Ammon's horn (tissue), 1 donor: ENCODE measurements at places on chromosomes 3 and 15.
A peak's percentile ranks its signal among the peaks of the same experiment; 100 is the strongest.

GRCh38 chr3:25381083-25381482 is 47.0 kb upstream of the RARB start:
- DNase-seq = no peak

- no peak for DNase-seq
These were observed 534.2 kb downstream of the ZIC1 start for GRCh38 chr3:147943265-147943945.

GRCh38 chr3:32630266-32630665 is 54.7 kb upstream of the CNOT10 start:
- no peak for DNase-seq

- DNase-seq = no peak
These were observed 228.2 kb upstream of the ZPLD1 start for GRCh38 chr3:102206511-102207031.

GRCh38 chr3:82643948-82644347 is 882.5 kb upstream of the GBE1 start:
- DNase-seq = no peak

GRCh38 chr3:139533781-139534454 is 5.6 kb downstream of the RBP1 start:
- DNase-seq = peak; percentile 27

GRCh38 chr3:72789786-72790185 is 58.5 kb downstream of the SHQ1 start:
- no peak for DNase-seq

DNA sequence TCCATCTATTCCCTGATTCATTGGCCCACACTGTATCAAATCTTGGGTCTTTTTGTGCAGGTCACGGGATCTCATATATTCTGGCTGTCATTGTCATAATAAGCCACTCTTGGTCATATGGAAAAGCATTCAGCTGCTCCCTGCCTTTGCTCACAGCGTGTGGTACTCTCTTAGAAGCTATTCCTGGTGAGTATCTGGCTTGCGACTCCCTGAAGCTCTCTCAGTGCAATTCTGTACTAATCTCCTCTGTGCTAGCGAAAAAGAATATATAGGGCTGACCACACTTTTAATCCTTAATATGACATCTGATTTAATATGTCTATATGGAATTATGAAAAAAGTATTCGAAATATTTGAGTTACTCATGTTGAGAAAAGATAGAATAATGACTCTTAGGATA is 440.8 kb upstream of the GBE1 start:
- DNase-seq = no peak

- DNase-seq = peak; percentile 12
These were observed 236.3 kb downstream of the MEX3B start for GRCh38 chr15:81809543-81809942.

DNA sequence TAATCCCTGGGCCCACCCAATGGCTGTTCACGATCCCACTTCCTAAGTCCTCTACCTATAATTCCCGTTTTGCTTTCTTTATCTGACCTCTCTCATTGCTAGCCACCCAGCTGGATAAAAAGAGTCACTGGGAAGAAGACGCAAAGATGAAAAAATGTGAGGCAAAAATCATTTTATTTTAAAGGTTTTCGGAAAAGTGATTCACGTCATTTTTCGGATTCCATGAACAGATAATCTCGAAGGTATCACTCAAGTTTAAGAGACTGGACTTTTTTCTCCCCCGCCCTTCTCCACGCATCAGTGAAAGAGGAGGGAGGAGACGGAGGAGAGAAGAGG is 266.6 kb downstream of the CGGBP1 start:
- no peak for DNase-seq

DNA sequence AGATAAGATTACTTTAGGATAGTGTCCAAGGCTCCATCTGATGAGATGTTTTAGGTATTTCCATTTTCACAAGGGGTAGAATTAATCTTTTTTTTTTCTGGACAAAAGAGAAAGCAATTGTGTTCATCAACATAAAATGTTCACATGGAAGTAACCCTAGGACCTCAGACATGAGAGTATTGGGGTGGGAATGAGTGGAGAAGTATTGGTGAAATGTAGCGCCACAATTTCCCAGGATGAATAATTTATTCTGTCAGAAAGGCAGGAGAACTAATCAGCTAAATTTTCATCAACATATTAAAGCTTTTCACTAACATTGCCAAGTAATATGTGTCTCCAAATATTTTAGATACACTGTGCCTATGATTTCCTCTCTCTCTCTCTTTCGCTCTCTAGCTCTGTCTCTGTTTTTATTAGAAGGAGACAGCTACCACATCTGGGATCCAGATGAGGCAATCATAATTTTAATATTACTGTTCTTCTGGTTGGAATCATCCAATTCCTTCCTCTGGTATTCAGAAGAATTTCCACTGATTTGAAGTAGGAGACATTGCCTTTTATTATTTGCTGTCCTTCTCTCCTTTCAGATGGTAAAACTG is 21.6 kb upstream of the ZNF280D start:
- no peak for DNase-seq

GRCh38 chr3:85228966-85229365 is 270.2 kb downstream of the CADM2 start:
- no peak for DNase-seq

DNA sequence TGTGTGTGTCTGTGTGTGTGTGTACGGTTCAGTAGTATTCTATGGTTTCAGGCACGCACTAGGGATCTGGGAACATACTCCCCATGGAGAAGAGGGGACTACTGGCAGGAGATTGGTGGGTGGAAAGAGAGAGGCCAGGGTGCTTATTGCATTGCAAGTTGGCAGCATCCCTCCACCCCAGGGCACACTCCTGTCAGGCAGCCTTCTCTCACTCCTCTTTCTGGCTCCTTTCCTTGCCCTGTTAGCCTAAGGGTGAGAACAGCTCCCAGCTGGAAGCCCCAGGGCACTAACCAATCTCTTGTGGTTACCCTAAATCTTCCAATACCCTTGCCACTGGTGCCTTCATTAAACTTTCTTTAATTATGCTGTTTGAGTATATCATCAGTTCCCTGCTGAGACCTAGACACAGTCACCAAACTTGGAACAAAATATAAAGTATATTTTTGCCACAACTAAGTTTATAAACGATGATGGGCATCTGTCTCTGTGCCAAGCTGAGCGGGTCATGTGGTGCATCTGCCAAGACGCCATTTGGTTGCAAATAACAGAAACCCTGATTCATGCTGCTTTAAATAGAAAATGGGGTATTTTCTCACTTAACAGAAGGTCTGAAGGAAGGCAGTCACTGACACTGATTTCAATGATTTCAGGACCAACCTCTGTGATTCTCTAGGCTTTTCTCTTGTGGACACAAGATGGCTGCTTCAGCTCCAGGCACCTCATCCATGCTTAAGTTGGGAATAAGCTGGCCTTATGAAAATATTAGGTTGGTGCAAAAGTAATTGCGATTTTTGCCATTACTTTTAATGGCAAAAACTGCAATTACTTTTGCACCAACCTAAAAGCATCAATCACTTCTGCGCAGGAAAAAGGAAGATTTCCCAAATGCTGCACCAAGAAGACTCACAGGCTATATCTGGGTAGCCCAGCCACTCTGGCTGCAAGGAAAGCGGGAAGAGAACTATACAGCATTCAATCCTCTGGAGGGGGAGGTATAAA is 476.9 kb upstream of the PROK2 start:
- DNase-seq = no peak

DNA sequence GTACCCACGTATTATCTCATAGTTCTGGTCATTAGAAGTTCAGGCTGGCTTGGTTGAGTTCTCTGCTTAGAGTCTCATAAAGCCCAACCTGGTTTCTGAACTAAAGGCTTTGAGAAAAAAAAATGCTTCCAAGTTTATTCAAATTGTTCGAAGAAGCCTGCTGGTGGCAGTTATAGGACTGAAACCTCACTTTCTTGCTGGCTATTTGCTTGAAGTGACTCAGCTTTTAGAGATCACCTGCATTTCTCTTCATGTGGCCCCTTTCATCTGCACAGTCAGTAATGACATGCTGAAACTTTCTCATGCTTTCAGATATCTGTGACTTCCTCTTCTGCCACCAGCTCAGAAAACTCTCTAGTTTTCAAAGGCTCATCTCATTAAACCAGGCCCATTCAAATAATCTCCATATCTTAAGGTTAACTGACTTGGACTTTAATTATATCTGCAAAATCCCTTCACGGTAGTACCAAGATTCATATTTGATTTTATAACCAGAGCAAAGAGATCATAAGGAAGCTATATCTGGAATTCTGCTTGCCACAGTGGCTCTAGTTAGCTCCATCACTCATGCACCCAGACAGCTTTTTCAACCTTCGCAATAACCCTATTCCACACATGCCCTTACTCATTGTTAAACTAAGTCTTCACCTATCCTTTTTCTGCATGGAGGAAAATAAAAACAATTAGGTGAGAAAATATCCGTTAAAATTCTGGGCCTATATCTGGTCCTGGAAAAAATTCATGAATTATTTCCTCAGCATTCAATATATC is 433.8 kb upstream of the CBLB start:
- no peak for DNase-seq

DNA sequence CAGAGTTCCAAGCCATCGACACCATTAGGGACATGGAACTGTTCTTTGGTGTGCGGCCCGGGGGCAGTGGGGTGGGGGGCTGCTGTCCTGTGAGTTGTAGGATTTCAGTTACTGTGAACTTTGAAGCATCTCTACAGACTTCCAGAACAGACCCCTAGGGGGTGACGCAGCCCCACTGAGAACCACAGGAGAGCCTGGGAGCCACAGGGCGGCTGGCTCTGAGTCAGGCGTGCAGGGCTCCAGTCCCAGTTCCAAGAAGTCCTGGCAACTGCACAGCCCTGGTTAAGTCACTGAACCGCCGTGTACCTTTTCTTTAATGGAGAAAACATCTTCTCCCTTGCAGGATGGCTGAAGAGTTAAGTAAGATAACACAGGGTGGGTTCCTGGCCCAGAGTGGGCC is 23.5 kb upstream of the LRTM1 start:
- DNase-seq = peak; percentile 76

DNA sequence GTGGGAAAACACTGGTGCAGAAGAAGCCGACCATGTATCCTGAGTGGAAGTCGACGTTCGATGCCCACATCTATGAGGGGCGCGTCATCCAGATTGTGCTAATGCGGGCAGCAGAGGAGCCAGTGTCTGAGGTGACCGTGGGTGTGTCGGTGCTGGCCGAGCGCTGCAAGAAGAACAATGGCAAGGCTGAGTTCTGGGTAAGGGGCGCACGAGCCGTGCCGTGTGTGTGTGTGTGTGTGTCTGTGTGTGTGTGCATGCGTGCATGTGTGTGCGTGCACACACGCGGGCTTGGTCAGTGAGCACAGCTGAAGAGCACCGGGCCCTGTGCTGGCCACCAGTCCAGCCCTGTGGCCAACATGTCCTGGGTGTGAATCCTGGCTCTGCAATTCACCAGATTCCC is 18.6 kb downstream of the PRKCD start:
- no peak for DNase-seq

- no peak for DNase-seq
These were observed 24.6 kb downstream of the GTF2E1 start for GRCh38 chr3:120767106-120767505.

DNA sequence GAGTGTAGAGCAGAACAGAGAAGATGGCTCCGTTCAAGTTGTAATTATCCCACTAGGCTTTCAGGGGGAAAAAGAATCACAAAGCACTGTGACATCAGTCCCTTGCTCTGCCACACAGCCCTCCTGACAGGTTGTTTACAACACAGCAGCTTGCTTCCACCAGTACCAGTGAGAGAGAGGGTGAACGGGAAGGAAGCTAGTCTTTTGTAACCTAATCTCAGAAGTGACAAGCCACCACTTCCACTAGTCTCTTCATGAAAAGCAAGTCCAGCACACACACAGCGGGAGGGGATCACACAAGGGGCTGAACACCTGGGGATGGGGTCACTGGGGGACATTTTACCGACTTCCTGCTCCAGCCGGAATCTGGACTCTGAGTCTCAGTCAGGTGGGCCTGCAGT is 86.3 kb downstream of the FAM81A start:
- peak; percentile 35 for DNase-seq

GRCh38 chr3:35028157-35028556 is 611.2 kb upstream of the ARPP21 start:
- DNase-seq = no peak

- no peak for DNase-seq
These were observed 22.9 kb downstream of the KLF13 start for GRCh38 chr15:31349233-31350141.

- DNase-seq = no peak
These were observed 255.4 kb upstream of the UBE2E1 start for GRCh38 chr3:23550402-23550801.

DNA sequence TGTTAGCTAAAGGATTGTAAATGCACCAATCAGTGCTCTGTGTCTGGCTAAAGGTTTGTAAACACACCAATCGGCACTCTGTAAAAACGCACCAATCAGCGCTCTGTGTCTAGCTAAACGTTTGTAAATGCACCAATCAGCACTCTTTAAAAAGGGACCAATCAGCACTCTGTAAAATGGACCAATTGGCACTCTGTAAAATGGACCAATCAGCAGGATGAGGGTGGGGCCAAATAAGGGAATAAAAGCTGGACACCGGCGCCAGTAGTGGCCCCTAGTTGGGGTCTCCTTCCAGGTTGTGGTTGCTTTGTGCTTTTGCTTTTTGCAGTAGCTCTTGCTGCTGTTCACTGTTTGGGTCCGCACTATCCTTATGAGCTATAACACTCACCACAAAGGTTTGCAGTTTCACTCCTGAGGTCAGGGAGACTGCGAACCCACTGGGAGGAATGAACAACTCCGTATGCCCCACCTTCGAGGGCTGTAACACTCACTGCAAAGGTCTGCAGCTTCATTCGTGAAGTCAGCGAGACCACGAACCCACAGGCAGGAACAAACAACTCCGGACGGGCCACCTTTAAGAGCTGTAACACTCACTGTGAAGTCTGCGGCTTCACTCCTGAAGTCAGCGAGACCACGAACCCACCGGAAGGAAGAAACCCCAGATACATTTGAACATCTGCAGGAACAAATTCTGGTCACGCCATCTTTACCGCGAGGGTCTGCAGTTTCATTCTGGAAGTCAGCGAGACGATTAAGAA is 1.1 kb upstream of the SUCLG2 start:
- peak; percentile 16 for DNase-seq

DNA sequence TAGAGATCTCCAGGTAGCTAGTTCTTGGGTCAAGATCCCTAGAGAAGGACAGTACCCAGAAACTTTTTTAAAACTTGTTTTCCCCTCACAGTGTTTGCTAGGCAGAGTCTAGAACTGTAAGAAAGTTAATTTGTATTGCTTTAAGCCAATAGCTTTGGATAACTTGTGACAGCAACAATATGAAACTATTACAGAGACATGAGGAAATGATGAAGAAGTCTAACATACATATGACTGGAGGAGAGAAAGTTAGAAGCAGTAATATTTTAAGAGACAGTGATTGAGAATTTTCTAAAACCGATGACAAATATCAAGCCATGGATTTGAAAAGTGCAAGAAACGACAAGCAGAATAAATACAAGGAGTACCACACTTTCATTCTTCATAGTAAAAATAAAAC is 10.0 kb downstream of the HMG20A start:
- no peak for DNase-seq

GRCh38 chr3:35383216-35383615 is 256.1 kb upstream of the ARPP21 start:
- no peak for DNase-seq

GRCh38 chr3:106533093-106533787 is 664.4 kb upstream of the CBLB start:
- DNase-seq = no peak

- no peak for DNase-seq
These were observed 862.6 kb downstream of the AGBL1 start for GRCh38 chr15:86942285-86942684.
